CD8-positive, alpha-beta memory T cell (primary cell): ENCODE measurements at places on chromosomes 1 and 21.

DNA sequence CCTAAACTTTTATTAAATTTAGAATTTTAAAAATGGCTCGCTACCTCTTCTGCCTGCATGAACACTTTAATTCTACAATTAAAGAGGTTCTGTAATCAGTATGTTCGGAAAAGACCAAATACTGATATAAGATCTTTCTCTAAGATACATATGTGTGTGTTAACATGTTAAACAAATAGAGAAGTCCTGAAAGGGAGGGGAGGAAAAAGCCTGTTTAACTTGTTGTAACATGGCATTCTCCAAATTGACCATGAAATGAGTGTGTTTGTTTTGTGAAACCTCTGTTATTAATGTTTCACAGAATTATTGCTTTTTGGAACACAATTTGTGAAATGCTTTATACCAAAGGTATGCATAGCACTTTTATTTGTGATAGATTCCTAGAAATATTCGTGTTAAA, 77.0 kb downstream of the MARK1 start:
- no peak overlapping the region for H3K27ac ChIP-seq
- H3K4me1 ChIP-seq = no peaks in the 10 kb centered on the region
- no peak for DNase-seq
- H3K36me3 ChIP-seq = no peaks in the 10 kb centered on the region
- no peaks in the 10 kb centered on the region for H3K27me3 ChIP-seq
- H3K4me3 ChIP-seq = no peak overlapping the region

DNA sequence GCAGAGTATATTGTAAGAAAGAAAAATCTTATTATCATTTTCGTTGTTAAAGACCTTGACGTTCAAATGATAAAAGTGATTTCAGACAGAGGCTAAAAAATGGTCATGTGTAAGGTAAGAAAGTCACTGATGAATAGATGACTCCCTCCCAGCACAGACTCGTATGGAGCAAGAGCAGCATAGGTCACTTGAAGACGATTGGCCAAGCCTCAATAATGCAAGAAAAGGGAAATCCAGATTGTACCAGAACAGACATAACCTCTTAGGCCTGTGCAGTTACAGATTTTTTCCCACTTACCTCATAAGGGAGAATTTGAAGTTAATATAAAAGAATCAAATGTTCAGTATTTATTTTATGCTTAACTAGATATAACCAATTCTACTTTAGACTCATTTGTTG, 16.3 kb upstream of the OLFML2B start:
- no peaks in the 10 kb centered on the region for H3K36me3 ChIP-seq
- no peak for DNase-seq
- no peaks in the 10 kb centered on the region for H3K4me1 ChIP-seq
- no peaks in the 10 kb centered on the region for H3K27me3 ChIP-seq
- no peak overlapping the region for H3K27ac ChIP-seq

DNA sequence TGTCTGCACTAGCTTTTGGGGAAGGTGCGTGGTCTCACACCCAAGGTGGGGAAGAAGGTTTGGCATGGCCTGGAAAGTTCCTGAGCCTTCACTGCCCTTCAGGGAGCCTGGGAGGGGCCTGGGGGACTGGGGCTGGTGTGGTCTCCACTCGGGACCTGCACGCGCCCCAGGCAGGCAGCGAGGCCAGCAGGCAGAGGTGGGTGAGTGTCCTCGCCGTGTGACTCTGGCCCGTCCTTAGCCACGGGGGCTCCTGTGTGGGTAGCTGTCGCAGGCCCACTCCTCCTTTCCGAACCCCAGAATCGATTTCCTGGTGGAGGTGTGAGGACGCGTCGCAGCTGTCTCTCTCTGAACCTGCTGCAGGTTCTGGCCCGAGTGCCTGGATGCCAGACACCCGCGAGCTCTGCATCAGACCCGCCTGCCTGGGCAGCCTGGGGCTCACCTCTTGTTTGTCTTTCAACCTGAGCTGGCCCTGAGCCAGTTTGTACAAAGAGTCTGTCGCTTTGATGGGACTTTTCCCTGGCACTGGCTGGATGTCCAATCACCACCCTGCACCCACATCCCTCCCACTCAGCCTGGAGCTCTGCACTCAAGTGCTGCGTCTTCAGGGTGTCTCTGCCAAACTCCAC, 36.0 kb upstream of the SLC19A1 start:
- H3K36me3 ChIP-seq = no peaks in the 10 kb centered on the region
- H3K4me3 ChIP-seq = no peak overlapping the region
- no peak overlapping the region for H3K27ac ChIP-seq

DNA sequence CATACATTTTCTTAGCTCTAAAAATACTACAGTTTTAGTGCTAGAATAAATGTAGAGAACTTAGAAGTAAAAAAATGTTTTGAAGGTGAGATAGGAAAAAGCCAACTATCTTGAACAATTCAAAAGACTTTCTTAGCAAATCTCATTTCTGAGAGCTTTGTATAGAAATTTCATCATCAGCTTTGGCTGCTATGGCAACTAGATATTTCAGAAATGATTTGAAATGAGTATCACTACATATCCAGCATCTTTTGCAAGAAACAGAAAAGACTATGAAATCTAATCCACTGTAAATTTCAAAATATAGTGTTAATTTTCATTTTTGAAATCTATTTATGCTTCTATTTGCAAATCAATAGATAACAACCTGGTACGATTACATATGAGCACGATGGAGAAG, 57.7 kb downstream of the RGS7 start:
- H3K36me3 ChIP-seq = no peaks in the 10 kb centered on the region
- H3K4me3 ChIP-seq = no peak overlapping the region
- H3K4me1 ChIP-seq = no peaks in the 10 kb centered on the region
- no peak for DNase-seq
- no peak overlapping the region for H3K27ac ChIP-seq

DNA sequence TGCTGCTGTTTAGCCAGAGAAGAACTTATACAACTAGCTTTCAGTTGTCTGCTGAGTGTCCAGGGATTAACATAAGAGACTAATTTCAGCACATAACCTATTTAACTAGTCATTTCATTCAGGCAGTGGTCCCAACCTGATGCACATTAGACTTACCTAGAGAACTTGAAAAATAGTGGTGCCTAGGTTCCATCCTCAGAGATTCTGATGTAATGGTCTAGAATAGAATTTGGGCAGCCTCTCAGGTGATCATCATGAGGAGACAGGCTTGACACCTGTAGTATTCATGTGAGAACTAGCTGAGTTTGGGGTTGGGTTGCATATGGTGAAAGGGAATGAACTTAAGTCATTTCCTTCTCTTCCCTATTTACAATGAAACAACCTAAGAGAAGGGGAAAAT, 24.8 kb downstream of the CNST start:
- peaks cover 12% of the 10 kb centered on the region for H3K36me3 ChIP-seq
- DNase-seq = no peak
- no peaks in the 10 kb centered on the region for H3K27me3 ChIP-seq
- H3K4me3 ChIP-seq = no peak overlapping the region
- no peaks in the 10 kb centered on the region for H3K4me1 ChIP-seq

- DNase-seq = no peak
- H3K4me3 ChIP-seq = no peak overlapping the region
- peaks cover 10% of the 10 kb centered on the region for H3K4me1 ChIP-seq
- no peak overlapping the region for H3K27ac ChIP-seq
These were observed 1.7 kb upstream of the SORT1 start for GRCh38 chr1:109399326-109399957.

GRCh38 chr21:32463367-32463766, 50.9 kb downstream of the EVA1C start:
- no peaks in the 10 kb centered on the region for H3K4me1 ChIP-seq
- no peak overlapping the region for H3K4me3 ChIP-seq
- H3K27me3 ChIP-seq = no peaks in the 10 kb centered on the region

DNA sequence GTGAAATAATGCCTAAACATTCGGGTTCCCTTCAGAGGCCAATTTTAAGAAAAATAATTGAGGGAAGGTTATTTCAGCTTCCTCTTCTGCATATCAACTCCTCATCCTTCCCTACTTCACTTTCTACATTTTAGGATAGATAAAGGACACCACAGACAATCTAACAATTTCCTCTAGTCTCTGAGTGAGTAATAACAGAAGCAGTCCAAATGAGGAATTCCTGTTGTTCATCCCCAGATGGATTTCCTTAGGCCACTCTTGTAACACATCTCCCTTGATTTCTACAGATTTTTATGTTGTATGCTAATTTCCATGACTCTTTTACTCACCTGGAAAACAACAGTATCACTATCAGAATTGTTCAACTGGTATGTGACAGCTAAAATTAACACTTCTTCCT, 87.7 kb upstream of the LYPLAL1 start:
- no peaks in the 10 kb centered on the region for H3K27me3 ChIP-seq
- no peaks in the 10 kb centered on the region for H3K4me1 ChIP-seq
- no peak overlapping the region for H3K27ac ChIP-seq
- H3K36me3 ChIP-seq = no peaks in the 10 kb centered on the region

GRCh38 chr1:97364086-97364485, 556.7 kb downstream of the DPYD start:
- no peak overlapping the region for H3K4me3 ChIP-seq
- no peaks in the 10 kb centered on the region for H3K27me3 ChIP-seq
- no peaks in the 10 kb centered on the region for H3K36me3 ChIP-seq

DNA sequence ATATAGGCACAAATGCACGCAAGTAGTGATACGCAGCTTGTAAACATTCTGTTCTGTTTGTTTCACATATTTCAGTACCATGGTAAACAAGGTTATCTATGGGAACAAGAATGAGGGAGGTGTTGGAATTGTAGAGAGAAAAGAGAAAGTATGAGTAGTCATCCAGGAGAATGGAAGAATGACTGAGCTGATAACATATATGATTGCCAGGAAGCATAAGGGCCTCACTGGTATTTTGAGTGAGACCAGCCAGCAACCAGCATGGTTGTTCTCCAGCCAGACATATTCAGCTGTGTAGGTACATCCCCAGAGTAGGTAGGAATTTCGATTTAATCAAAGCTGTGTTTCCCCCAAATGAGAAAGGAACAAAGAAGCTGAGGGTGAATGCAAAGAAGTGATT, 58.9 kb upstream of the ARTN start:
- H3K27me3 ChIP-seq = no peaks in the 10 kb centered on the region
- H3K4me1 ChIP-seq = no peaks in the 10 kb centered on the region
- no peak overlapping the region for H3K27ac ChIP-seq
- no peak for DNase-seq
- no peaks in the 10 kb centered on the region for H3K36me3 ChIP-seq

DNA sequence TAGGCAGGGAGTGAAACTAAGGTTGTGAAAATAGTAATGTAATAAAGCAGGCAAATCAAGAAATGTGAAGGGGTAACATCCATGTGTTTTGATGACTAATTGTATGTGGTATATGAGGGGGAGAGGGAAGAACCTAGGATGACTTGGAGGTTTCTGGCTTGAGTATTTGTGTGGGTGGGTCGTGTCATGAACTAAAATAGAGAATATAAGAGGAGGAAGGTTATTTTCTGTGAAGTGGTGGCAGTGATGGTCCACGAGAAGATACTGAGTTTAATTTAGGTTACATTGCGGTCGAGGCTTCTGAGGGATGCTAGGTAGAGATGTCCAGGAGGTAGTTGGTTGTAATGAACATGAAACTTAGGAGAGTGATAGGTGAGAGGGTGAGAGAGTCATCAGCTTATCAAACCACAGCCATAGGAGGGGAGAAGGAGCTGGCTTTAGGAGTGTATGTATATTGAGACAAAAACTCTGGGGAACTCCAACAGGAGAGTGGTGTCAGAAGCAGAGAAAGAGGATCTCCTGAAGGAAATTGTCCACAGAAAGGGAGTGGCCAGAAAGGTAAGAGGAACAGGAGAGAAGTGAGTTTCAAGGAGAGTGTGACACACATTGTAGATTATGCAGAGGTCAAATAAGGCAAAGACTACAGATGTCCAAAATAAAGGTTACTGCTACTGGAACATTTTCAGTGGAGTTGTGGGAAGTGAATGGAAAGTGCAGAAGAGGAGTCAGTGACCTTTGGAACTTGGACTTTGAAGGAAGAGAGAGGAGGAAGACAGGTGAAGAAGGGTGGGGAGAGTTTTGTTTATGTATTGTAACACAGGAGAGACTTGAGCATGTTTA, 89.0 kb upstream of the MACF1 start:
- no peak overlapping the region for H3K27ac ChIP-seq
- H3K36me3 ChIP-seq = no peaks in the 10 kb centered on the region
- H3K27me3 ChIP-seq = no peaks in the 10 kb centered on the region
- no peak for DNase-seq

DNA sequence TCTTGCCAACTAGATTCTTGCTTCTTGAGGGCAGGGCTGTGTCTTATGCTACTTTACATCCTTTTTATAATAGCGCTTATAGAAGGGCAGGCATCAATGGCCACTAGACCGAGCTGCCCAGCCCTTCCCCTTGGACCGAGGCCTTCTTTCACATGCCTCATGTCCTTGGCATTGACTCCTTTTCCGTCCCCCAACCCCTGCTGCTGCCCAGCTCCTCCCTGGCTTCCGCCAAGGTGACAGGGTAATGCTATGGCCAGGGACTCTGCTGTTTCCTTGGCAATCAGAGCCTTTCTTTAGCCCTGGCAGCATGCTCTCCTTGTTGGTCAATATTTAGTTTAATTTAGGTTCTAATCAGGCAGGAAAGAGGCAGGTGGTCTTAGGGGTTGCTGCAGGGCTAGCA, 48.2 kb downstream of the DDX20 start:
- no peaks in the 10 kb centered on the region for H3K27me3 ChIP-seq
- no peaks in the 10 kb centered on the region for H3K36me3 ChIP-seq
- no peak overlapping the region for H3K4me3 ChIP-seq
- H3K4me1 ChIP-seq = no peaks in the 10 kb centered on the region
- no peak for DNase-seq

DNA sequence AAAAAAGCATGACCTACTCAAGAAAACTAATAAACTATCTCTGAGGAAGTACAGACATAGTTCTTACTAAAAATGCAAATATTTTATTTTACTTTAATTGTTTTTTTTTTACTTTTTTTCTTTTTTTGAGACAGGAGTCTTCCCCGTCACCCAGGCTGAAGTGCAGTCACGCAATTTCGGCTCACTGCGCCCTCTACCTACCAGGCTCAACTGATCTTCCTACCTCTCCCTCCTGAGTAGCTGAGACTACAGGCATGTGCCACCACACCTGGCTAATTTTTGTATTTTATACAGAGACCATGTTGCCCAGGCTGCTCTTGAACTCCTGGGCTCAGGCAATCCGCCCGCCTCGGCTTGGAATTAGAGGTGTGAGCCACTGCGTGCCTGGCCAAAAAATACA, 1263.1 kb downstream of the KCNT2 start:
- no peaks in the 10 kb centered on the region for H3K36me3 ChIP-seq
- no peak overlapping the region for H3K4me3 ChIP-seq
- no peak for DNase-seq
- no peaks in the 10 kb centered on the region for H3K27me3 ChIP-seq

- peak overlapping the region; percentile 38 for H3K4me3 ChIP-seq
- H3K27ac ChIP-seq = no peak overlapping the region
- peaks cover 29% of the 10 kb centered on the region for H3K27me3 ChIP-seq
These were observed 29.4 kb upstream of the TRIM17 start for GRCh38 chr1:228445843-228446650.
